ENCODE measurements at places on chromosomes 6 and 20.

DNA sequence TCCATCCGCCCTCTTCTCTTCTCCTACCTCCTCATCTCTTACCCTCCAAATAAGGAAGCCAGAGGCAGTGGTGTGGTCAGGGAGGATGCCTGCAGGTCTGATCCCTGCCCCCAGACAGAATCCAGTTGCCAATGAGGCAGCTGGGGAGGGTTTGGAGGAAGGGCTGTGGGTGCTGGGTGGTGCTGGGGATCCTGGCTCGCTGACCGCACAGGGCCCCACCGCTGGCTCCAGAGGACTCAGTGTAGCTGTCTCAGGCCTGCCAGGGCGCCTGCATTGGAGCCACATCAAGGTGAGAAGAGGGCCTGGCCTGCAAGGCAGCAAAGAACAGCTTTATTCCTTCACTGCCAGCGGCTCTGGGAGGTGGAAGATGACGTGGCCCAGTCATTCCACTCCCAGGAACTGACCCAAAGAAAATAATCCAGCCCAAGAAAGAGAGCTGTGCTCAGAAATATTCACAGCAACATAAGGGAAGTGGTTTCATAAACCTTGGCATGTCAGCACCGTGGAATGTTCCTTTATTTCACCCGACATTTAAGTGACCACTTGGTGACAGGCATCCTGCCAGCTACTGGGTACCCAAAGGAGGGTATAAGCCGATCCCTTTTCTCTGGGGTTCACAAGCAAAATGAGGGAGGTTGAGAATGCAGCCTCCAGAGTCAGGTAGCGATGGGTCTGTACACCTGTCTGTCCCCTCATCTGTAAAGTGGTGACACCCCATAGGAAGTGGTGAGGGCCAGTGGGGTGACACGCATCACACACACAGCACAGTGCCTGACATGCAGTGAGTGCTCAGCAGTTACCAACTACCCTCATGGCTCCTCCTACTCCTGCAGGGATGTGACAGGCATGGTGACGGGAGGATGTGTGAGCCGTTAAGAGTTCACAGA, 125.1 kb downstream of the SNX5 start:
- peak; percentile 93 for DNase-seq

- DNase-seq, result no peak
Measured at GRCh38 chr6:134090591-134090990, 38.2 kb upstream of the SLC2A12 start.

GRCh38 chr6:105642708-105643107, 239.8 kb upstream of the PREP start:
- peak; percentile 18 for DNase-seq

DNA sequence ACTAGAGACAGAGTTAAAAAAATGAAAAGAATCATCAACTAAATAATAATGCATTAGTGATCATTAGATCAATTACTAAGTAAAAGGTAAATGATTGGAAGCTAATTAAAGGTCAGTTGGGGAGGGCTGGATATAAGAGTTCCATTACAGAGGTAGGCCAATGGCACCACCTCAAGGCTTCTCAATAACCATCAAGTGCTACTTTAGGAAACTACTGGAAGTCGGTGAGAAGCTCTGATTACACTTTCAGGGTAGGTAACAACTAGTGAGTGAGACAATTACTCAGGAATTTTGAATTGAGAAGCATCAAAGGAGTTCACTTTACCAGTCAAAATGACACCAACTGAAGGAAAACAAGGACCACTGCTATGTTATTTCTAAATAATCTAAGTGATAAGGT, 90.2 kb upstream of the HDAC2 start:
- no peak for DNase-seq

- DNase-seq, result no peak
Measured at GRCh38 chr6:111713236-111713635, 107.6 kb upstream of the TRAF3IP2 start.

DNA sequence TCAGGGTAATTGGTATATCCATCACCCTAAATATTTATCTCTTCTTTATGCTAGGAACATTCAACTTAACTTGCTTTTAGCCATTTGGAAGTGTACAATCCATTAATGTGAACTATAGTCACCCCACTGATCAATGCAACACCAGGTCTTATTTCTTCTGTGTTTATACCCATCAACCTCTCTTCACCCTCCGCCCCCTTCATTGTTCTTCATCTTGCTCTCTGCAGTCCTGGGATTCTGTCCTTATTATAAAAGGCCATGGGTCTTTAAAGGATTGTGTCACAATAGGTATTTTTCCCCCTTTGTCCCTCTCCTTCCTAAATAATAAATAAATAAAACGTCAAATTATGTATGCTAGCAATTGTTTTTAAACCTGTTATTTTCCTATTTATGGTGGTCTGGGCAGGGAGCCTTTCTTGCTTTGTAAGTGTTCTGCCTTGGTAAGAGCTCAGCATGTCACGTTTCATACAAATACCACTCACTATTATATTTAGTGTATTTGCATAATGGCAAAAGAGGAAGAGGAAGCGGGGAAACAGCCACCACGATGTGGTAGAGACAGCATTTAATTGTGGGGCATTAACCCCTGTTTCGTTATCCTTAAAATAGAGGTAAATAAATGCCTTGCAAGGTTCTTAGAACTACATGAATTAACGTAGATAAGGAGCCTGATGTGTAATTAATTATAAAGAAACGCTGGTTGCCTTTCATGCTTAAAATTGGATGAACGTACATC, 1.9 kb downstream of the ABRACL start:
- DNase-seq, result no peak

DNA sequence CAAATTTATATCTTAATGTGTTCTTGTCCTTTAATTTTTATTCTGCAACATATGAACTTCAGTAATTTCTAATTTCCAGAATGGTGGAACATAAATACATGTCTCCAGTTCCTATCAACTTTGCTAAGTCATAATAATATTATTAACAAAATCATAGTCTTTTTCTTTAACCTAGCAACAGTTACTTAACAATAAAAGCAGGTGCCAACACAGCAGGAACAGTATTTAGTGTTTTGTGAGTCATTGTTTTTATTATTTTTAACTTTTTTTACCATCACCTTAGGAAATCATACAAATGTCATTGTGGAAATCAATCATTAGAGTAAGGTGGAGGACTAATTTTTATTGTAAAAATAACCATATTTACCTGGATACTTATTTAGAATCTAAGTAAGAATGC, 133.5 kb downstream of the PLCB1 start:
- no peak for DNase-seq

DNA sequence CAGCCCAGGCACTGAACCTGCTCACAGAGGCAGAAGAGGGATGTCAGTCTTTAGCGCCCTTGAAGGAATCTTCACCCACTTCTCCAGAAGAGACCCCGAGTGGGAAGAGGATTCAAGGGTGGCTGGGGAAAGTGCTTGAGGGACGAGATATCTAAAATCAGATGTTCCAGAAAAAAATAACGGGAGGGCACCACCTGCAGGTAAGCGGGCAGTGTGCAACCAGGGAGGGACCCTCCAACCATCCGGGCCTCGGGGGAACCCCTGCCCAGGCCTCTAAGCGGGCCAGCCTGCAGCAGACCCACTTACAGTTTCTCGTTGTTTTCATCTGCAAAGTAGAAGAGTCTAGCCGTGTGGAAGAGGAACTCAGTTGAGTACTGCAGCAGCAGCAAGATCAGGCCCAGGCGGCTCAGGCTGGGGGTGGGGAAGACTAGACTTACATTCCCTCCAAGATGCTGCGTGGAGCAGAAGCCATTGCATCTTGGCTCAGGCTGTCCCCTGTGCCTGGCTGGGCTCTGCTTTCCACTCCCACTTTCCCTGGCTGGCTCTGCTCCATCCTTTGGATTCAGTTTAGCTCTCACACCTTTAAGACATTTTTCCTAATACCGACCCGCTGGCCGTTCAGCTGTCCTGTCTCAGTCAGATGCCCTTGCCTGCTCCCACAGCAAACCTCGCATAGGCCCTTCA, 71.0 kb downstream of the TRAM2 start:
- DNase-seq, result no peak

GRCh38 chr20:41531518-41532275, 86.5 kb downstream of the CHD6 start:
- no peak for DNase-seq

- DNase-seq, result no peak
Measured at GRCh38 chr6:69570106-69570505, 226.7 kb downstream of the LMBRD1 start.

GRCh38 chr20:60085551-60086132, 127.4 kb downstream of the CDH26 start:
- DNase-seq, result no peak

GRCh38 chr6:159321267-159321666, 152.1 kb downstream of the FNDC1 start:
- no peak for DNase-seq

DNA sequence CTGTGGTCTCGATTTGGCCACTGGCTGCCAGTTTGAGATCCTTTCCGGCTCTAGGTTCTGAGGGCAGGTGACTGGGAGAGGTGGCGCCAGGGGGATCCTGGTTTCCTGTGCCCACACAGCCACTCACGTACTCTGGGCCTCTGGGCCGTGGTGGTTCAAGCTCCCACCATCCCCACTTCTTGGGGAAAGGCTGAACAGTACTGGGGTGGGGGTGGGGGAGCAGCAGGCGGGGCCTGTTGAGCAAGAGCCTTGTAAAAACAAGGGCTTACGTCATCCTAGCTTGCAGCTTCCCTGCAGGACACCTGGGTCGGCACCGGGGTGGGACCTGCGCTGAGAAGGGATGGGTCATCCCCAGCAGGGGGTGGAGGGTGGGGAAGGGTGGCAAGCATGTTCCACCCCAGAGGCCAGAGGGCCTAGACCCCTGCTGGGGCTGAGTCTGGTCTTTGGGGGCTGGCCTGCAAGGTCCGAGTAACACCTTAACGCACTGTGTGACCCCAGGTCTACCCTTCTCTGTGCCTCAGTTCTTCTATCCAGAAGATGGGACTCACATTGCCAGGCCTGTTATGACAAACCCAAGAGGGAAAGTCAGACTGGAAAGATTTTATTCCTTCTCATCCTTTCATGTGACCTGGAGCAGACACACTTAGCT, 3.1 kb upstream of the CEBPB start:
- no peak for DNase-seq

GRCh38 chr6:143845033-143845432, 1.9 kb downstream of the LTV1 start:
- DNase-seq, result no peak

- DNase-seq, result peak; percentile 22
Measured at GRCh38 chr6:1789092-1789491, 179.4 kb downstream of the FOXC1 start.

Measured in foreskin fibroblast (primary cell).